Mesenteric fat pad (tissue), 1 donor: ENCODE measurements at places on chromosomes 5 and 9. TPM values are rescaled to one million over a fixed set of nuclear protein-coding genes. Genes with fewer than 3 reads are reported as not detected.

The CER1 gene
- not detected for total RNA-seq

The MARCOL gene
- not detected for total RNA-seq

The IL12B gene
- total RNA-seq: not detected

DNA sequence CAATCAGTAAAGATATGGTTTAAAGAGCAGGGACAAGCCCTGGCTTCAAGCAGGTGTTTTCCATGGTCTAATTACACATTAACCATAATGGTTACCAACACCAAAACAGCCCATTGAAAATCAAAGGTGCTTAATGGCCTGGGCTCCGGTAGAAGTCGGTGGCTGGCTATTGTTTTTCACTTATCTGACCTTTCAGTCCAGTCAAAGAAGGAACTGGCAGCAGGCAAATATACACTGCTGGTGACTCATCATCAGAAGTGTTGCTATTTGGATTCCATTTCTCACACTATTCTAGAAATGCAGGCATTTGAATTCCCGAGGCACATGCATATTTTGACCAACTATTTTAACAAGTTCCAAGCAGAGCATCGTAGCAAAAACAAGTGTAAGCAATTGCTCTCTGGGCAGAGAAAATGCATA, 26.3 kb upstream of the GABRP start:
- no peak for DNase-seq

DNA sequence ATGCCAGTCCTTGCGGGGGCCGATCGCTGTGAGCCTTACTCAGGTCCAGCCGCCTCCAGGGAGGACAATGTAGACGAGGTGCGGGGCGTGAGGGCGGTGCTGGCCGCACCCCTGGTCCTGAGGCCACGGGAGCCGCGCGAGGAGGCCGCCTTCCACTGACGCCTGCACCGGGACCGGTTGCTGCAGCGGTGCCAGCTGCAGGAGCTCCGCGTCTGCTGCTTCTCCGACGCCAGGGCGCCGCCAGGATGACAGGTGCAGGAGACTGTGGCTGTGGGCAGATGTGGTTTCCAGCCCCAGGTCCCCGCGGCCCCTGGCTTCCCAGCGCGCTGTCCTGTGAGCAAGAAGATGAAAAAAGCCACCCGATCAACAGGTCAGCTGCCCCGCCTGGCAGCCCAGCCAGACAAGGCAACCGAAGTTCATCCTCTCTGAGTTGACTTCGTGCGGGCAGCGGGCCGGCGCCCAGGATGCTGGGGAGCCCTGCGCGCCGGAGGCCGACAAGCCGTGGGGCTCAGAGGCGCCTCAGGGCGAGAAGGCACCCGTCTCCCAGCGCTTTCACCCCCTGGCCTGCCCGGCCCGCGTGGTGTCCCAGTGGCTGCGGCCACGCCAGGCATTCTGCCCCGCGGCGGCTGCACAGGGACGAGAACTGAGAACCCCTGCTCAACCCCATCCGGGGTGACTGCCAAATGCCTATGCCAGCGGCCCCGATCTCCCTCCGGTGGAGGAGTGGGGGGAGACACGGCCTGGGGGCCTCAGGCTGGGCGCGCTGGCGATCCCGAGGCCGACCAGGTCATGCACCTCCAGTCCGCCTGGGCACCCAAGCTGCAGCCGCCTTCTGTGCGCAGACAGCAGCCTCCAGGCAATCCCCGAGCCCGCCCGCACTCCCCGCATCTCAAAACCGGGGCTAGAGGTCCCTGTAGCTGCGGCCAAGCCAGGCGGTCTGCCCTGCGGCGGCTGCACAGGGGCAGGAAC, 43.4 kb upstream of the BICD2 start:
- no peak for DNase-seq

DNA sequence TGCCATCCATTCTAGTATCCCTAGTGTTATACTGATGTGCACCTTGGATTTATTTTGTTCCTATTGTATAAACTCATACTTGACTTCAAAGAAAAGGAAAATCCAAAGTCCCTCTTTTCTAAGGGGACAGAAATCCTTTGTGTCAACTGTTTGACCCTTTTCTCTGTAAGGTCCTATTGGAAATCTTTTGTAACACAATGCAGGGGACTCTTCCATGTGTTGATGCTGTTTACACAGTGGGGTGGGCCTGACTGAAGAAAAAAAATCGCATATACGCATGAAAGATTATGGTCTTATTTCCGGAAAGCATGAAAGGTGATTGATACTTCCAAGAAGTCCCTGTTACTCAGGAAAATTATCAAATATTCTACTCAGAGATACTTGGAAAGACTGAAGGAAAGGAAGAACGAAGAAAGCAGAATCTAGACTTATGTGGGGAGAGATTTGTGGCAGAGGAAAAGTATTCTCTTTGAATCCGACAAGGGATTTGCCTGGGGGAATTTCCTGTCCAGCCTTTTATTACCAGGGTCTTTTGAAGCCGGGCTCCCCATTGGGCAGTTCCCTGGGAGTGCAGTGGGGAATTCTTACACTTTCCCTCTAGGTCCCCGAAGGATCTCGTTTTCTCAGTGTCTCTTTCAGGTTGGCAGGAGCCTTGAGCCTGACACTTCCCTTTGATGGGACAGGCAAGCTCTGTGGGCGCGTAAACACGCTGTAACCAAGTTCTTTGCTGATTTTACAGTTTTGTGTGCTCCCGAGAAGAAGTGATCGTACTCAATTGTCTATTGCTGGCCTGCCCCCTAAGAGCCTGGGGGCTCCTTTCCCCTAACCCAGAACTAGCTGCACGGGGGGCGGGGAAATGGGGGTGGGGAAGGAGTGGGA, 779 bp upstream of the VCAN start:
- DNase-seq: no peak

GRCh38 chr5:43367909-43368669, 44.1 kb downstream of the CCL28 start:
- DNase-seq: no peak

GRCh38 chr9:125931211-125931610, 184.0 kb downstream of the PBX3 start:
- DNase-seq: no peak

DNA sequence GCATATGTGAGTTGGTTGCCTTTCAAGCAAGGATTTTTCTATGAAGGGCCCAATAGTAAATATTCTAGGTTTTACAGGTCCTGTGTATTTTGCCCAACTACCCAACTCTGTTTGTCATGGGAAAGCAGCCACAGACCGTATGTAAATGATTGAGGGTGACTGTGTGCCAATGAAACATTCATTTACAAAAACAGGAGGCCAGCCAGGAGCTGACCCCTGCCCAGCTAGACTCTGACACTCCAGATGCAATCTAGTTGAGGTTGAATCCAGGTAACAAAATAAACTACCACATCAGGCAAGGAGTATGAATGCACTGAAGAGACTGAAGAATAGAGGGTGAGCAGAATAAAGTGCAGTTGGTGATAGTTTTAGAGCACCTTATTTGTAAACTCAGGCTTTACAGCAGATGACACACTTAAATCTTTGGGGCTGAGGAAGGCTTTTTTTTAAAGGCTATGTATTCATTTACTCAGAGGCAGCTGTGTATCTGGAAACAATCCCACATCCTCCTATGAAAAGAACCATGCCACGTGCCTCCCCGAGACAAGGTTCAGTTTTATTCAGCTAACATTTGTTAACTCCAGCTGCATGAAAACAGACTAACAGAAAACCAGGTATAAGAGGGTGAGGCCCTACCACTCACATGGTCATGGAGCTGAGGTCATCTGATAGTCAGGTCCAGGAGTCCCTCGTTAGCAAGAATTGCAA, 60.7 kb downstream of the SLC1A1 start:
- DNase-seq: no peak

DNA sequence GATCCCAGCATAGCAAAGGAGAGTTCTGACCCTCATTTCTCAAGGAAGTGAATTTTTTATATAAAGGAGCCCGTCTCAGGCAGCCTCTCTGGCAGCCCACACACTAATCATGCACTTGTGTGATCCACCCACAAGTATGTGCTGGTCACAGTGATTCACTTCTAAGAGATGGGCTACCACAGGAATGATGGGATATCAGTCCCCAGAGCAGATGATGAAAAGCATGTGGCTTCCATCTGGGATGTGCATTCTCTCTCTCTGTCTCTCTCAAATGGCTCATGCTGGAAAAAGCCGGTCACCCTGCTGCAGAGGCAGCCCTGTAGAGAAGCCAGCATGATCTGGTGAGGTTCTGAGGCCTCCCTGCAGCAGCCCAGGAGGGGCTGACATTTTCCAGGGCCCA, 74.2 kb upstream of the ADCY2 start:
- DNase-seq: no peak

GRCh38 chr5:124745007-124745927, 1.2 kb downstream of the ZNF608 start:
- no peak for DNase-seq

DNA sequence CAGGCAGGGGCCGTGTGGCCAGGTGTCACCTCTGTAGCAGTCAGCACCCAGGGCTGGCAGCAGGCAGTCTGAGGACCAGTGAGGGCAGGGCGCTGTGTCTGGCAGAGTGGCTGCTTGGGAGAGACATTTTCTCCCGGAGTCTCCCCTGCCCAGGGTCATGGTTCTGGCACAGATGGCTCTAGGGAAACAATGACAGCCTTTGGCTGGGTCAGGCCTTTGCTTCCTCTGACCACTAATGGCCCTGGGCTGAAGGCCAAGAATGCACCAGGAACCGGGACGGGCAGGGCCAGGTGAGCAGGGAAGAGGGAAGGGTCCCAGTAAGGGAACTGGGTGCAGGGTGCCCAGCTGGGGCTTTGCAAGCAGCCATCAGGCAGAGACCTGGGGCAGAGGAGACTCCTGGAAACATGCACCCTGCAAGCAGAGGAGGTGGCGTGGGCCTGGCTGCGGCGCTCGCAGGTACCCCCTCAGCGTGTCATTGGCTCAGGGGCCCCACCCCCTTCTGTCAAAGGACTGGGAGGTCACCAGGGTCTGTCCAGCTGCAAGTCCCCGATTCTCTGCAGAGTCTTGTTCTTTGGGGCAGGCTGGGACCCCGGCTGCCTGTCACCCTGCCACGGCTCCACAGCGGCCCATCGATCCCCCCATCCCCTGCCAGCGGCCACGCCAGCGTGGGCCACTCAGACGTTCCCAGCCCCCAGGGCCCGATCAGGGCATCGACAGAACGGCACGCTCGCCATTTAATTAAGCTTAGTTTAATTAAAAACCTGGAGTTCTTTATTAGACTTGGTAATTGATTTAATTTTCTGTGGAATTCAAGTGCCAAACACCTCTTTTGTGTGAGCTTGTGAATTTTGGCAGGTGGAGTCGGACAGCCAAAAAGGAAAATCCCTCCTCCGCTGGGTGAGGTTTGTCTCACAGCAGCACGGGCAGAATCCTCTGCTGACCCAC, 18.9 kb upstream of the TMEM250 start:
- no peak for DNase-seq

- DNase-seq: no peak
Measured at GRCh38 chr5:137024044-137024443, 475.1 kb downstream of the SPOCK1 start.

- DNase-seq: no peak
Measured at GRCh38 chr5:176362233-176362490, 598 bp upstream of the KIAA1191 start.

DNA sequence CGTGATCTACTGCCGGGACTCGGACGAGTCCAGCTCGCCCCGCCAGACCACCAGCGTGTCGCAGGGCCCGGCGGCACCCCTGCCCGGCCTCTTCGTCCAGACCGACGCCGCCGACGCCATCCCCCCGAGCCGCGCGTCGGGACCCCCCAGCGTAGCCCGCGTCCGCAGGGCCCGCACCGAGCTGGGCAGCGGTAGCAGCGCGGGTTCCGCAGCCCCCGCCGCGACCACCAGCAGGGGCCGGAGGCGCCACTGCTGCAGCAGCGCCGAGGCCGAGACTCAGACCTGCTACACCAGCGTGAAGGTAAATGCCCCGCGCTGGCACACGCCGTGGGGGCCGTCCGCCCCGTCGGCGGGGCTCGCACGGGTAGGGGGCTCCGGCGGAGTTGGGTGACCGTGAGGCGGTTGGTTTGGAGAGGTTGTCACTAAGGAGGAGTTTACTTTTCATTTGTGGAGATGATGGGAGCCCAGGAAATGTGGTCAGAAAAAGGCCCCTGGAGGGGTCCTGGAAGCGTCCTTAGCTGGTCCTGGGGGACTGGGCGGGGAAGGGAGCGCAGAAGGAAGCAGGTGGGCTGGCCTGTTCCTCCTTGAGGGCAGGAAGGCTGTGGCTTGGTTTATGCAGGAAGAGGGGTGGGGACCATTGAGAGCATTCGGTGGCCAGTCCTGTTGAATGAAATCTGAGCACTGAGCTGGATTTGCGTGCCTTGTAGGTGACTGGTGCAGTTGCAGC, 647 bp downstream of the PDE8B start:
- no peak for DNase-seq
